ENCODE measurements at places on chromosomes 16 and 17. TPM values are rescaled to one million over a fixed set of nuclear protein-coding genes. Genes with fewer than 3 reads are reported as not detected.

DNA sequence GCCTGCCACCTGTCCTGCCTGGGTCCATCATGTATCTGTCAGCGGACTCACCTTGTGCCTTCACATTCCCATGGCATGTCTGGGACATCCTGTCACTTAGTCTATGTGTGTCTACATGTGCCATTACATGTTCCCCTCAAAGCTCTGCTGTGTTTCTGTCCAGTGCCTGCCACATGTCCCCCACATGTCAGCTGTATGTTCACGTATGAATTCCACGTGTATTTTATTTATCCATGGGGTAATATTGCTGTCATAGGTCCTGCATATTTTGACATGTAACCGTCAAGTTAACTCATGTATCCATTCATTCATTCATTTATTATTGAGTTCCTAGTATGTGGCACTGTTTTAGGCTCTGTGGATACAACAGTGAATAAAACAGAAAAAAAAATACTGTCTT is 20.8 kb downstream of the TMEM92 start:
- no peaks in the 10 kb centered on the region for H3K27me3 ChIP-seq
- H3K36me3 ChIP-seq: no peaks in the 10 kb centered on the region
- peaks cover 8% of the 10 kb centered on the region for H3K4me1 ChIP-seq
- no peak overlapping the region for H3K27ac ChIP-seq
- H3K4me3 ChIP-seq: no peak overlapping the region
- no peak for DNase-seq

CD300LB gene
- total RNA-seq: not detected

DNA sequence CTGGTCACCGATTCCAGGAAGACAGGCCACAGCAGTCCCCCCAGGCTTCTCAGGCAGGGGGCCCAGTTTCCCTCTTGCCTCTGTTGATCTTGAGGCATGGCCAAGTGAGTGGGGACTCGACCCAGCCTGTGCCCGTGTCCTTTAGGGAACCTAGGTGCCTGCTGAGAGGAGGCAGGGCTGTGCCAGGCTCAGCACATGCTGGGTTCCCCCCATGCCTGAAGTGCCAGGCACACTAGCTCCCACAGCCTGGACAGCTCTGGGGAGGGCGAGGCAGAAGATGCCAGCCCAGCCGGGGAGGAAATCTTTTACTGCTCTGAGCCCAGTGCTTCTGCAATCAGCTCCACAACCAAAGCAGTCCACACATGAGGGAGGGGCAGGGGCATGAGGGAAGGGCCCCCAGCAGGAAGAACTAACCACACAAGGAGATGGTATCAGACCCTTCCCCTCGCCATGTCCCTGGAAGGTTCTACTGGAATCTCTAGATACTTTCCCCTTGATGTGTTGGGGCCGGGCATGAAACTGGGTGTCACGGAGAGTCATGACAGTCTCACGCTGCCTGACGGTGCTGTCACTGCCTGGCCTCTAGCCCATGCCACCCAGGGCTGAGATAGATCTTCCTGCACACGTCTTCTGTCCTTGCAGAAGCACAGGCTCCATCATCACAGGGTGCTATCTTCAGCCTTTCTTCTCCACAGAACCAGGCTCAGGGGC is 25.5 kb downstream of the MYO18A start:
- H3K36me3 ChIP-seq: peaks cover 10% of the 10 kb centered on the region
- no peak overlapping the region for H3K27ac ChIP-seq
- peaks cover 53% of the 10 kb centered on the region for H3K4me1 ChIP-seq
- no peak overlapping the region for H3K4me3 ChIP-seq

DNA sequence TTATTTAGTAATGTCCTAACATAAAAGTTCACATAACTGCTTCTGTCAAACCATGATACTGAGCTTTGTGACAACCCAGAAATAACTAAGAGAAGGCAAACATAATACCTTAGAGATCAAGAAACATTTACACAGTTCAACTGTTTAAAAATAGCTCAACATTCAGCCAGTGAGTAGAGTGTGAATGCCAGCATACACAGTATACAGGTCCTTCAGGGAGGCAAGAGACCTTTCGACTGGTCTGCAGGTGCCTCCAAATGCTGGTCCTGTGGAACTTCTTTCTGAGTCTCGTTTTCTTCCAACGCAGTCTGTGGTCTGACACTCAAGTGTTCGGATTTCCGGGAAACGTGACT is 10.3 kb downstream of the MRPS23 start:
- H3K36me3 ChIP-seq: no peaks in the 10 kb centered on the region
- H3K27me3 ChIP-seq: no peaks in the 10 kb centered on the region
- H3K4me1 ChIP-seq: no peaks in the 10 kb centered on the region
- no peak overlapping the region for H3K4me3 ChIP-seq

DNA sequence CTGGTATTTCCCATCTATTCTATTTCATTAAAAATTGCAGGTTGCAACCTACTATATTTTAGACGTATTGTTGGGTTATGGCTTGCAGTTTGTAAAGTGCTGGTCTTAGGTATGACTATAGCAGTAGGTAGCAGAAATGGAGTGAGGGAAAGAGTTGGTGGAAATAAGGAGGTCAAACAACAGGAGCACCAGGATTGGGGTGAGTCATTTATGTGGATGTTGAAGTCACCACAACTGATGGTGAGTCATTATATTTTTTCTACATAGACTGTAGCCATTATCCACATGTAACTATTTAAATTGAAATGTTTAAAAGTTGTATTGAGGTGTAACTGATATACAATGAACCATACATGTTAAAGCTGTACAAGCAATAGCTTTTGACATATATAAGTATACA is 25.0 kb upstream of the HS3ST3A1 start:
- no peaks in the 10 kb centered on the region for H3K27me3 ChIP-seq
- H3K4me3 ChIP-seq: no peak overlapping the region
- H3K4me1 ChIP-seq: no peaks in the 10 kb centered on the region
- no peak overlapping the region for H3K27ac ChIP-seq

STRADA gene
- total RNA-seq: 58.8 TPM

TXNL4B gene
- total RNA-seq: 7.1 TPM

- H3K4me3 ChIP-seq: no peak overlapping the region
- H3K27ac ChIP-seq: no peak overlapping the region
- H3K27me3 ChIP-seq: peaks cover 5% of the 10 kb centered on the region
- H3K36me3 ChIP-seq: no peaks in the 10 kb centered on the region
- no peak for DNase-seq
Observed at GRCh38 chr16:86343027-86343795, 167.1 kb upstream of the FOXF1 start.

All from glutamatergic neuron (in vitro differentiated cells).